ENCODE measurements at places on chromosomes 1 and 21.

DNA sequence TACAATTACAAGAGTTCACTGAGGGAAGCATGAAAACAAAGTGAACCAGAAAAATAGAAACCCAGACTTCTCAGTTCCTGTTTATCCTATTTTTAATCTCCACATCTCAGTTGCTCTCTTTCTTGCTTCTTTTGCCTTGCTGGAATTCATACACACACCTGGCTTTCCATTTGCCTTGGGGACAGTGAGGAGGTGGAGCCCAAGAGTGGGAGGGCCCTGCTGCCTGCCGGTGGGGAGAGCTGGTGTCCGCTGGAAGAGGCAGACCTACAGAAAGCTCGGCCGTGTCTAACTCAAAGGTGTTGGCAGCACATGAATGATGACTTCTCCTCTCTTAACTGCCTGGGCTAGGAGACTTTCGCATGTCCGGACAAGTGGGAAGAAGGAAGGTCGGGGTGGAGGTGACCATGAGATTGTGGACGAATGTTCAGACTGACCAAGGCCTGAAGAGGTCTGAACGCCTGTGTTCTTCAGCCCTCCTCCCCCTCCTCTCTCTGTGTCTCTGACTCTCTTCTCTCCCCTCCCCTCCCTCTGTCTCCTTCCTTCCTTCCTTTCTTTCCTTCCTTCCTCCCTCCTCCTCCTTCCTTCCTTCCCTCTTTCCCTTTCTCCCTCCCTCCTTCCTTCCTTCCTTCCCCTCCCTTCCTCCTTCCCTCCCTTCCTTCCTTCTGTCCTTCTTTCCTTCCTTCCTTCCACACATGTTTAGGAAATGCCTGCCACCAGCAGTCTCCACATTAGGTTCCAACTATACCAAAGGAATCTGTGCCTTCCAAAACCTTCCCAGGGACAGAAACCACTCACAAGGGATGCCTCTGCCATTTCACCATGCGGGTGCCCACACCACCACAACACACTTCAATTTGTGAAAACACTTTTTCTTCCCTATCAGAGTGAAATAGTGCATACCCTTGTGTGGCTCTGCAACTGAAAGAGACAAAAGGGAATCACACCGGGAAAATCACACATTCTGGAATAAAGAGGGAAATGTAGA lies 157.3 kb upstream of the RUNX1 start:
- DNase-seq, result no peak

GRCh38 chr1:210456731-210457255 lies 128.1 kb downstream of the HHAT start:
- DNase-seq, result no peak

DNA sequence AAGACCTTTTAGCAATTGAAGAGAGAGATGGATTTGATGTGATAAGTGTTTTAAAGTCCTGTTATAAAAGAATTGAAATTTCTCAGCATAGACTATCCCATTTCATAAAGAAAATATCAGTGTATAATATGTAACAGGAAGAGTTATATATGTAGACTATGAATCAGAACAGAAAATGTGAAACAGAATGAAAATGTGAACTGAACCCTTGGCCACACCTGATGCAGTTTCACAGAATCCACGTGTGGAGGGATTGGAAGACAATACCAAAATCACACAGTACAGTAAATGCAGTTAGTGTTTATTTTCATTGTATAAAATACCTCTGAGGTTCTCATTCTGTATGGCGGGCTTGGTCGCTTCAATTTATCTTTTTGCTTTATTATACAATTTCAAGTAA lies 9.9 kb upstream of the SLAMF1 start:
- no peak for DNase-seq

DNA sequence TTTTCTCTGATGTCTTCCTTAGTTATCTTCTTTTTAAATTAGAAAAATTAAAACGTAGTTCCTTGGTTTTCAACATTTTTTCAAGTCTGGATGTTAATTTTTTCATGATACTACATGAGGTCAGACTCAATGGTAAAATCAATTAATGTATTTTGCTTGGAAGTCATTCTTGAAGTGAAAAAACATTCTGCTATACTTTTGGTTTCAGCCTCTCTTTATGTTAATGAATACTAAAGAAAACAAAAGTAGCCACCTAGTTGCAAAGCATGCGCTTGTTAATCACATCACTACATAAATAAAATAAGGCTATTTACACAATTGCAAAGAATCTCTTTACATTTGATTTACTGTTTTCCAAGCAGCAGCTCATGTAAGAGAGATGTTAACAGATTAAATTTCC lies 170.4 kb downstream of the LIPI start:
- DNase-seq, result no peak
